ENCODE measurements at places on chromosomes 6 and 20. TPM values are rescaled to one million over a fixed set of nuclear protein-coding genes. Genes with fewer than 3 reads are reported as not detected.

GRCh38 chr6:163668061-163668426 is 253.5 kb downstream of the QKI start:
- no peak for DNase-seq

WFDC5 gene
- total RNA-seq, result not detected

DNA sequence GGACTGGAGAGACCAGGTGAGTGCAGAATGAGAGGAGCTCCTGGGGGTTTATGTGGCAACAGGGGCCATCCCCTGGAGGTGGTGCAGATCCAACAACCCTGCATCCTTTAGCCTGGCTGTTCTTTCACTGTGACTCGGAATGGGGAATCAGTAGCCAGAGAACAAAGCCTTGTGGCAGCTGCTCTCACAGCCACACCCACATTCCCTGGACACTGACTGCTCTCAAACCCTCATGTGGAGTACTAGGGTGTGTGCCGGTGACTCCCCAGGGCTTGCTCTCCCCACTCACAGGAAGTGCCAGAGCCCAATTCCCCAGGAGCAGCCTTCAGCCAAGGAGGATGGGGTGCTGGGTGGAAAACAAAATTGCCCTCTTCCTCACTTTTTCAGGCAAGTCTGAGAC is 30.2 kb upstream of the GGTLC1 start:
- DNase-seq, result no peak

DNA sequence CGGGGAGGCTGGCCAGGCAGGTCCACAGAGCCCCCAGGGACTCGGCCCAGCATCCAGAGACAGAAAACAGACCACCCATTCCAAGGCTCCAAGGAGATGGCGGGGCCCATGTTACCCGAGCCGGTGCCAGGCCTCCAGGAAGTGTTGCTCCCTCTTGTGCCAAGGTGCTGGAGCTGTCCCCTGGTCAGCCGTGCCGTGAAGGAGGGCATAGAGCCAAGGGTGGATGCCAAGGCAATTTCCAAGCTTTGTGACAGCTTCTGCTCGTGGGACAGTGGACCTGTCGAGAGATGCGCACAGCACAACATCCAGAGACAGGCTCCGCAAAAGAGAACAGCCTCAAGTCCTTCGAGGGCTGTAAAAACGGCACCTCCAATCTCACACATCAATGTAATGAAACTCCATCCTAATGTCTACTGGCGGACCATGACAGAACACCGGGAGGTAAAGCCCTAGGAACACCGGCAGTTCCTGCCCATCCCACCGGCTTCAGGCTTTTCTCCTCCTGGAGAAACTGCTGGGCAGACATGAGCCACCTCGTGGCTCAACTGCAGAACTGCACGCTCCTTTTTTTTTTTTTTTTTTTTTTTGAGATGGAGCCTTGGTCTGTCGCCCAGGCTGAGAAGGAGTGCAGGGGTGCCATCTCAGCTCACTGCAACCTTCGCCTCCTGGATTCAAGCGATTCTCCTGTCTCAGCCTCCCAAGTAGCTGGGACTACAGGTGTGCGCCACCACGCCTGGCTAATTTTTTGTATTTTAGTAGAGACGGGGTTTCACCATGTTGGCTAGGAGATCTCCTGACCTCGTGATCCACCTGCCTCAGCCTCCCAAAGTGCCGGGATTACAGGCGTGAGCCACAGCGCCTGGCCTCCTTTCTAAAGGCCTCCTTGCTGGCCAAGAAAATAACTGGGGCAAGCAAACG is 30.9 kb upstream of the AVP start:
- DNase-seq, result peak; percentile 74

- DNase-seq, result no peak
Measured at GRCh38 chr6:6586671-6587526, 1.6 kb upstream of the LY86 start.

GRCh38 chr6:89482126-89482525 is 49.2 kb downstream of the ANKRD6 start:
- no peak for DNase-seq

DNA sequence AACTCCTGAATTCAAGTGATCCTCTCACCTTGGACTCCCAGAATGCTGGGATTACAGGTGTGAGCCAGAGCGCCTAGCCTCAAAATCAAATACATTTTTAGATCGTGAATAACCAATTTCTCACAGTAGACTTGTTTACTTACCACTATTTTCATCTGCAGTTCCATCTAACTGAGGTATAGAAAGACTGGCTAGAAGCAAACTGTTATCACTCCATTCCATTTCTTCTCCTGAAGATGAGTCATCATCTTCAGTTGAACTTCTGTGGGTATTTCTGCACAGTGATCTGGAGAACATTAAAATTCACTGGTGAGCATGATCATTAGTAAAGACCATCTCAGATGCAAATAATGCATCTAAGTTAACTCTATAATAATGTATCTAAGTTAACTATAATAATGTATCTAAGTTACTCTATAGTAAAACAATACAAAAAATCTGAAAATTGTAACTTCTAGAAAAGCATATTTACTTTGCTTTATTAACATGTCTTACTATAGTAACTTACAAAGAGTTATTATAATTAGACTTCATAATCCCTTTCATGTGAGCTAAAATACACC is 105.4 kb downstream of the REV3L start:
- DNase-seq, result no peak

TRDN gene
- not detected for total RNA-seq

DNA sequence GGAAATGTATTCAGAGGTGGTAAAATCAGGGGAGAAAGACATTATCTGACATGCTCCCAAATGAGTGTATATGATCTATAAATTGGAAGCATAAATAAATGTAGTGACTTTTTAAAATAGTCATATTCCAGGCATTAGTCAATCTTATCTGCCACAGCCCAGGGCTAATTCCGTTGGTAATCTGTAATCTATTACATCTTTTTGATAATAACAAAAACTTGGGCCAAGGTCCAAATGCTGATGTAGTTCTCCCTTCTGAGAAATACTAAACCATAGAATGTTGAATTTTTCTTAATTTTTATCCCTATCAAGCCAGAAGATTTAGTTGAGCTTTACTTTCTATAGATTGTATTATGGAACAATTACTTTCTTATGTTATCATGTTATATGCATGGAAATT is 1279.8 kb downstream of the EPHA7 start:
- no peak for DNase-seq

MYH7B gene
- 0.19 TPM for total RNA-seq

GCNT2 gene
- 2.5 TPM for total RNA-seq

NAPB gene
- 14.2 TPM for total RNA-seq

GRCh38 chr6:170374571-170375444 is 68.2 kb downstream of the FAM120B start:
- DNase-seq, result no peak

DNA sequence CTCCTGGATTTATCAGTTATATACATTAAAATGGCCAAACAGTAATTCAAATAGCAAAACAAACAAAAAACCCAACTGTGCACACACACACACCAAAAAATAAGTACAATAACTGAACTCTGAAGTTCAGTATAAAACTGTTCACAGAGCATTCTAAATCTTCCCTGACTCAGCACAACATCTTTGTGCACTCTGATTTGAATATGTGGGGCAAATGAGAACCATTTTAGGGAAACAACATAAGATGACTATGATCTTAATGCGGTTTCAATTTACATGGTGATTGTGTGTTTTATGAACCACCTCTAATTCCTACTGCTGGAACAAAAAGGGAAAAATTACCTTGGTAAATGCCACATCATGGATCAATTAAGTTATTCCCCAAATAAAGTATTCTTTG is 41.7 kb downstream of the PLAGL1 start:
- DNase-seq, result no peak

GRCh38 chr6:40409716-40410397 is 177.3 kb downstream of the LRFN2 start:
- DNase-seq, result no peak

- no peak for DNase-seq
Measured at GRCh38 chr6:72458521-72458920, 163.3 kb upstream of the KCNQ5 start.

DNA sequence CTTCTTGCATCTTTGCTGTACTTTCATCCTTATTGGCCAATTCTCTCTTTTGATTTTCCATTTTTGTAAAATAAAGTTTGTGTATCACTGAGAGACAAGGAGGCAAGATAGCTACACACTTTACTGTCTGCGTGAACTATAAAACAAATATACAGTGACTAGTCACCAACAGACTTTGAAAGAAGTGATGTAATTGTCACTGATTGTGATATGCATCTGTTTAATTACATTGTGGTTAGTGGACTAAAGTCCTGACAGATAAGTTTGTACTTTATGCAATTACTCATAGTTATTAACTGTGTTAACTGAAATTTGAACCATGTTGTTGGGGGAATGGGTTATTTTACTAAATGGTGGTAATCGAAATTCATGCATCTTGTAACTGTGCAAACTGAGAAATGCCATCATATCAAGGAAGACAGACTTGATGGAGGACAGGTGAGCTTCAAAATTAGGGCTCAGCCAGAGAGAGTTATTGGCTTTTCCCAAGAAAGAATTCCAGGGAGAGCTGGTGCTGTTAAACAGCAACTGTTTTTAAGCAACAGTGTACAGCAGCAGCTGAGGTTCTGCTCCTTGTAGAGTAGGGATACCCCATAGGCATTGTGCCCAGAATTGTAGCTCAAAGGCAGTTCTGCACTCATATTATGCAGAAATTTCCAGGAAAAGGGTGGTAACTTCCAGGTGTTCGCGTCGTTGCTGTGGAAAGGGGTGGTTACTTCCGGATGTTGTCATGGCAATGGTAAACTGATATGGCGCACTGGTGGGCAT is 62.9 kb downstream of the EFHC1 start:
- DNase-seq, result no peak

DNA sequence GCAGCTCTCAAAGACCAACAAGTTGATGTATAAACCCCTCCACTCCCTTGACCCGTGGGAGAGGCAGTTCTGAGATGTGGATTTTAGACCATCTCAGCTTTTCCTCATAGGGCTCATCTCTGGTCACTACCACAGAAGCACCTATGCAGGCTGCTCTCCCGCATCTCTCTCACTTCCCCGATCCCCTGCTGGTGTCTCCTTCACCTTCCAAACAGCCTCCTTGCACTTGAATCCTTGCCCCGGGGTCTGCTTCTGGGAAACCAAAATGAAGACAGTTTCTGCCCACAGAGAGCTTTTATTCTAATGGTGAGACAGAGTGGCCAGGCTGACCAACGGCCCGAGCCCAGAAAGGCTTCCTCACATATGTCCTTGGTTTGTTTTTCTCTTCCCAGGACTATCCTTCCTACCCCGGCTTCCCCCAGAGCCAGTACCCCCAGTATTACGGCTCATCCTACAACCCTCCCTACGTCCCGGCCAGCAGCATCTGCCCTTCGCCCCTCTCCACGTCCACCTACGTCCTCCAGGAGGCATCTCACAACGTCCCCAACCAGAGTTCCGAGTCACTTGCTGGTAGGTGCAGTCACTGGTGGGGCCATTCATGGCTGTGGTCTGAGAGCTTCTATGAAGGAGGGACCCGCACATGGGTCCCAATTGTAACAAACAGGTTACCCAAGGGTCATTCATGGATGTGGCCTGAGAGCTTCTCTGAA is 179.3 kb downstream of the EYA2 start:
- no peak for DNase-seq

GRCh38 chr20:58987790-58988564 is 6.9 kb downstream of the NELFCD start:
- DNase-seq, result no peak

- DNase-seq, result no peak
Measured at GRCh38 chr6:80143419-80143937, 37.0 kb downstream of the BCKDHB start.

DNA sequence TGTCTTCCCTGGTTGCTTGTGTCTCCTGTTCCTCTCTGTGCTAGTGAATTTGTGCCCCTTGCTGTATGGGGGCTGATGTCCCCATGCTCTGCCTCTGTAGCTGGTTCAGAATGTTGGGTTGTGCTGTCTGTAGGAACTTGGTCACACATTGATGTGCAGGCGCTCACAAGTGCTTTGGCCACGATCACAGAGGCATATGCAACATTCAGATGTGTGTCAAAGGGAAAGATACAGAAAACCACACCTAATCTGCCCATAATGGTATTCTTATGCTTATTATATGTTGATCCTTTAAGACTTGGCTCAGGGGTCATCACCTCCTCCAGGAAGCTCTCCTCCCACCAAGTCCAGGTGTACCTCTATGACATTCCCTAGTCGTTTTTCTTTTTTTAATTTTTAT is 17.1 kb upstream of the DHX35 start:
- DNase-seq, result no peak

SYCP2 gene
- 5.3 TPM for total RNA-seq

ARFGEF3 gene
- total RNA-seq, result 0.47 TPM

- no peak for DNase-seq
Measured at GRCh38 chr6:68144667-68145066, 490.4 kb upstream of the ADGRB3 start.

DNA sequence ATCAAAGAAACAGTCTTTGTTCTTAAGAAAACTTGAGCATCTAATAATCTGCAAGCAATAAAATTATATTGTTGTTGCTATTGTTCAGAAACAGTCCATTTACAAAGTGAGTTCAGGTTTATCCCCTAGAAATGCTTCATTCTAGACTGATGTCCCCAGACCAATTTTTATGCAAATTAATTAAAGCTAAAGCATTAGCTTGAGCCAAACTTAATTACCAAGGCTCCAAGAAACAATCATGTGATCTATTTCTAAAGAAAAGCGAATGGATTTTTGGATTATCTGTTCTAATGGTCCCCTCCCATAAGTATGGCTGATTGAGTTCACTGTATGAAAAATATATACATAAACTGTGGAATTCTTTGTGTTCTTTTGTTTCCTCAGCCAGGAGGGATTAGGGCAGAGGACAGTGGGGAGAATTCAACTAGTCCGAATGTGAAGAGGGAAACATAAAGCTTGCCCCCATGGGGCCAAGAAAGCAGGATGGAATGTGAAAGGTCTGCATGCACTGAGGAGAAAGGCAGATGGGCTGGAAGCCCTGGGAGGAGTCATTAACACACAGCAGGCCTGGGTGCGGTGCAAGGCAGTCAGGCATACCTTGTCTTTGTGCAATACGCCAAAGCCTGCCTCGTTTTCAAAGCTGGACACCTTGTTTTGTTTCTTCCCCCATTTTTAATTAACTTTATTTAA is 597.1 kb downstream of the KIF16B start:
- DNase-seq, result no peak

DNA sequence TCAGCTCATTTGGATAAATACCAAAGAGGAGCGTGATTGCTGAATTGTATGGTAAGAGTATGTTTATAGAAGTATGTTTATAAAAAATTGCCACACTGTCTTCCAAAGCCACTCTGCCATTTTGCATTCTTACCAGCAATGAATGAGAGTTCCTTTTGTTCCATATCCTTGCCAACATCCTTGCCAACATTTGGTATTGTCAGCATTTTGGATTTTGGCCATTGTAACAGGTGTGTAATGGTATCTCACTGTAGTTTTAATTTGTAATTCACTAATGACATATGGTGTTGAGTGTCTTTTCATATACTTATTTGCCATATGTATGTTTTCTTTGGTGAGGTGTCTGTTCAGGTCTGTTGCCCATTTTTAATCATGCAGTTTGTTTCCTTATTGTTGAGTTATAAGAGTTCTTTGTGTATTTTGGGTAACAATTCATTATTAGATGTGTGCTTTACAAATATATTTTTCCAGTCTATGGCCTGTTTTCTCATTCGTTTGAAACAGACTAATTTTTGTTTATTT is 520.2 kb upstream of the SOX4 start:
- DNase-seq, result no peak
